Vein endothelial cell (primary cell): ENCODE measurements at places on chromosomes 12 and 14. TPM values are rescaled to one million over a fixed set of nuclear protein-coding genes. Genes with fewer than 3 reads are reported as not detected.

Gene PTCSC3
- total RNA-seq, result not detected in 2 replicates

Gene SENP1
- 21.2 and 25.7 TPM in 2 replicates for total RNA-seq

Gene AQP5
- total RNA-seq, result 0.29 TPM in 1 of 2 replicates, not detected in the other

Gene GLIPR1
- 17.6 and 24.8 TPM in 2 replicates for total RNA-seq

Gene FAM90A1
- total RNA-seq, result not detected in 2 replicates

Gene CBLN3
- total RNA-seq, result 1.2 and 1.3 TPM in 2 replicates

Gene PGF
- total RNA-seq, result 320 and 421 TPM in 2 replicates

Gene SLC25A21
- 1.3 and 2.9 TPM in 2 replicates for total RNA-seq

Gene SUSD6
- total RNA-seq, result 28.1 and 29.7 TPM in 2 replicates

Gene TCL1A
- not detected in 2 replicates for total RNA-seq

Gene CIDEB
- total RNA-seq, result 1.6 and 3.0 TPM in 2 replicates

Gene MANSC4
- 0.33 TPM in 1 of 2 replicates, not detected in the other for total RNA-seq

Gene INHBC
- total RNA-seq, result not detected in 2 replicates

Gene GPR84
- 0.38 TPM in 1 of 2 replicates, not detected in the other for total RNA-seq

Gene ZNF10
- 3.2 and 4.2 TPM in 2 replicates for total RNA-seq

Gene RNASE7
- total RNA-seq, result not detected in 2 replicates

Gene TMEM52B
- under 0.01 TPM in 1 of 2 replicates, not detected in the other for total RNA-seq

Gene TTC5
- 19.3 TPM in 2 replicates for total RNA-seq
